ENCODE measurements at places on chromosomes 2 and 18.

DNA sequence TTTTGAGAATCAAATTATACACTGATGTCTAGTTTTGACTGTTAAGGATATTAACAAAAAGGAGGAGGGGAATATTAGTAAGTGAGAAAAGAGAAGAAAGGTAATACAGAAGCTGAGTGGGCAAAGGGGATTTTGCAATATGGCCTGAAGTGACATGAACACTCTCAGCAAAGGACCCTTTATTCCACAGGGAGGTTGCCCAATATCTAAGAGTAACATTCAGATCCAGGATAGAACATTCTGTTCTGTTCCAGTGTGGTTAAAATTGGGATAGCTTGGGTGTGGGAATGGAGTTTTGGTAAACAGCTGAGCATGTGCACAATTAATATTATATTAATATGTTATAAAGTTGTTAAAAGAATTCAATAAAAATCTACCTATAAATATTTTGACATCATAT is 120.1 kb downstream of the ZNF385B start:
- DNase-seq, result no peak

- no peak for DNase-seq
These were observed 136.9 kb upstream of the CAB39 start for GRCh38 chr2:230575642-230576324.

GRCh38 chr2:39902103-39902502 is 123.0 kb upstream of the THUMPD2 start:
- DNase-seq, result peak; percentile 80

- DNase-seq, result no peak
These were observed 49.0 kb upstream of the MC4R start for GRCh38 chr18:60421356-60422118.

GRCh38 chr18:74360852-74361655 is 45.4 kb downstream of the C18orf63 start:
- no peak for DNase-seq

DNA sequence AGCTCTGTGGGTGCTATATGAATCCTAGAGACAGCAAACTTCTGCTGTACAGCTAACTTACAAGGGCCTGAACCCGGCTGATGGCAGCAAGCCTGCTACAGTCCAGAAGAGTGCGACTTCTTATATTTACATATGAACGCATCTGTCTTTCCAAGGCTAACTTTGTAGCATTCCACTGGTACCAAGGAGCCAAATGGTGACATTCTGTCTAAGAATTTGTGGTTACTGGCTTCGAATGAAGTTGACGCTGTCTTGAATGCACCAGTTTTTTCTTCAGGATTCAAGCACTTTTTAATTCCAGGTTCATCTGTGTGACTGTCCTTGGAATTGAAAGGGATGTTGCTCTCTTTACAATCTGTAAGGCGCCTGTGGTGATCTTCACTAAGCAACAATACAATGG is 42.4 kb downstream of the THUMPD2 start:
- no peak for DNase-seq

- DNase-seq, result peak; percentile 63
These were observed 15.2 kb downstream of the FBXO41 start for GRCh38 chr2:73268830-73269685.

DNA sequence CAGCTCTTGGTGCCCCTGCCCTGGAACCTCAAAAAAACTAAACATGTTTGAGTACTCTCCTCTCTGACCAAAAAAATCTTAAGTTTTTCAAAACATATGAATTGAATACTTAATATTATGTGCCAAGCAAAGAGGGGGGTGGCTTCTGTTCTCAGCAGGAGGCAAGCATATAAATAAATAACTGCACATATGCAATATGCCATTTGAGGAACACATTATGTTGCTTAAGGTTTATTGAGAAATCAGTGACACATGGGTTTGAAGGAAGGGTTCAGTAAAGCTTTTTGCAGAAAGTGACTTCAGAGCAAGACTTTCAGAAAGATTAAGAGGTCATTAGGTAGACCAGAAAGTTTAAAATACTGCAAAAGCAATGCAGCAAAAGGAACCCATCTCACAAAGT is 429.2 kb downstream of the TDRD15 start:
- no peak for DNase-seq

GRCh38 chr2:78416625-78417300 is 608.7 kb upstream of the REG3G start:
- no peak for DNase-seq

DNA sequence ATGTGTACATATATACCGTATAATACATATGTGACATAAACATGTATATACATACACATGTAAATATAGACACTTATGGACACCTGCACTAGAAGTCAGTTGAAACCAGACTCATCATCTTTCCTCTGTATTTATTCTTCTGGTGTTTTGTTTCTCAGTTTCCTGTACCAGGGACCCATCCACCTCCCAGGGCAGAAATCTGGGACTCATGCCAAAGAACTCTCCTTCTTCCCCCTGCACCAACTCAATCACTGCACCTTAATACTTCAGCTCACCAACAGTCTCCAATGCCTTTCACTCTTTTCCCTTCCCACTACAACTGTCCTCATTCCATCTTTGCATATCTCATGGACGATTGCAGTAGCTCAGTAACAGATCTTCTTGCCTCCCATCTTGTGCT is 428.0 kb downstream of the FBXO15 start:
- DNase-seq, result no peak

- DNase-seq, result peak; percentile 13
These were observed 97.2 kb downstream of the PTGR3 start for GRCh38 chr18:75111760-75112159.

DNA sequence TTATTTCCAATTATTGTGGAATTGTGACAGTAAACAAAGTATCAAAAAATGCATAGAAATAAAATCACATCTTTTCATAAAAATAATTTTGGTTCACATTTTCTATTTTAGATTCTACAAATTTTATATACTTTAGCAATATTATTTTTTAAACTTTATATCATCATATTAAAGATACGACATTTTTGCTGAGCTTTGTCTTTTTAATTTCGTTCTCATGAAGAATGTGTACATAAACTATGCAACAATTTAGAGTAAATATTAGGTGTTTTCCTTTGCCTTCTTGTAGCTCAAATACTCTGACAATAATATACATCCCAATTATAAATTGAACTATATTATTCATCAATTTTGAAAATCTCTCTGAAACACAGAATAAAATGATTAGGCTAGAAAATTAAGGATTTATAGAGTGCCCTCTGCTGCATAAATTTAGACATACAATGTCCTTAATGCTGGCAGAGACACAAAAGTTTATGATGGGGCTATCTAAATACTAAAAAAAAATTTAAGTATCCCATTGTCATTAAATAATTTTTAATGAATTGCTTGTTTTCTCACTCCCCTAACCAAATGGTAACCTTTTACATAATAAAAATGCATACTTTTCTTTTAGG is 45.7 kb downstream of the CCDC102B start:
- DNase-seq, result no peak

DNA sequence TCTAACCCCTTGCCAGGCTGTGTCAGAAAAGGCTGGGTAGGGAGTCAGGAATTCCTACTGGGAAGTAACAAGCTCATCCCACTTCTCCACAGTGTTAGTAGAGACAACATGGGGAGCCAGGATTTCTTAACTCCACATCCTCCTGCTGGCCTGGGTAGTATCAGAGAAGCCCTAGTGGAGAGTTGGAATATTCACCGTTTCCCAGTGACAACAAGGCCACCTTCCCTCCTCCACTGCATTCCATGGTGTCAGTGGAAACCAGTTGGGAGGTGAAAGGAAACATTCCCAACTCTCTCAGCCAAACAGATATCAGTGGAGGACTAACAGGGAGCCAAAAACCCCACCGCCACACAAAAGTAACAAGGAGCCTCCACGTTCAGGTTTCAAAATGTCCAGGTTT is 41.2 kb downstream of the SRD5A2 start:
- DNase-seq, result no peak

- DNase-seq, result peak; percentile 80
These were observed 171.2 kb downstream of the TMEM247 start for GRCh38 chr2:46650556-46651001.

DNA sequence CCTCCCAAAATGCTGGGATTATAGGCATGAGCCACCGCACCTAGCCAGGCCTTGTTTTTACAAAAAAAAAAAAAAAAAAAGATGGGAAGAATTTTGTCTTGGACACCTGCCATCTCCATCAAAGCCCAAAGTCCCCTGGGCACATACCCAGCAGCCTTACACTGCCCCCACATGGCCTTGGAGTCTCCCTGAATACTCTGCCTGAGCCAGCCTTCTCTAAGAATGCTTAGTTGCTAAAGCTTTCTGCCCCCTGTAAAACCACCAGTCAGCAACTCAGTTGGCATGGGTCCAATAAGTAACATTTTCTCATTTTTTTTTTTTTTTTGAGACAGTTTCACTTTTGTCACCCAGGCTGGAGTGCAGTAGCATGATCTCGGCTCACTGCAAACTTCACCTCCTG is 40.6 kb downstream of the SPC25 start:
- DNase-seq, result no peak

DNA sequence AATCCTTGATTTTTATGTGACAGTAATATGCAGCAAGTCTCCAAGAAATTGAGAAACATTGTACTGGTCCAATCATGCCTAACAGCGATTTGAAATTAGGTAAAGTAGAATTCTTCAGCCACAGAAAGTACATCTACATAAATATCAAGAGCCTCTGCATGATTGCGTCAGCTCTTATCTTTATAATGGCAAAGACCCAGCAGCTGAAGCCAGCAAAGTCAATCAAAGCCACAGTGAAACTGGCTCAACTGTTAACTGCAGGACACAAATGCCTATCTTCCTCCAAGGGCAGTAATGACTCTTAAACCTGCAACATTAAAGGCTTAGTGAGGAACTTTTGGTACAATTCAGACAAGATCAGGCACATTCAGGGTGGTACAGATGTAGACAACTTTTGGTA is 102.5 kb downstream of the BARD1 start:
- DNase-seq, result peak; percentile 15

- no peak for DNase-seq
These were observed 31.5 kb downstream of the CDCA7 start for GRCh38 chr2:173386021-173386737.

All from bronchial epithelial cell (primary cell).